Skeletal muscle cell (primary cell): ENCODE measurements at places on chromosomes 16 and 17.

GRCh38 chr17:41530062-41531048 is 2.2 kb upstream of the KRT19 start:
- peak; percentile 31 for DNase-seq

DNA sequence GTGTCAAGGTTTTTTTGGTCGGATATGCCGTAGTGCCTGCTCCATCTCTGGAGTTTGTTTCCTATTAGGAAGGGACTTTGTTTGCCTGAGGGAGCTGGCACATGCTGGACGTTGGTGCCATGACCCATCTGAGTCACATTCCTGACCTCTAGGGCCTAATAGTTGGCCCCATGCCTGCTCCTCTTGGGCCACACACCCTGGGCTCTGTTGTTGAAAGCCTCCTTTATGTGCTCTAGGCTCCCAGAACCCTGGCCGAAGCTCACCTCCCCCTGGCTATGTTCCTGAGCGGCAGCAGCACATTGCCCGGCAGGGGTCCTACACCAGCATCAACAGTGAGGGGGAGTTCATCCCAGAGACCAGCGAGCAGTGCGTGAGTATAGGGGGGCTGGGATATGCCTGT is 18.4 kb downstream of the LIMD2 start:
- DNase-seq: no peak

- no peak for DNase-seq
Measured at GRCh38 chr17:58593123-58593522, 78.7 kb upstream of the MTMR4 start.

DNA sequence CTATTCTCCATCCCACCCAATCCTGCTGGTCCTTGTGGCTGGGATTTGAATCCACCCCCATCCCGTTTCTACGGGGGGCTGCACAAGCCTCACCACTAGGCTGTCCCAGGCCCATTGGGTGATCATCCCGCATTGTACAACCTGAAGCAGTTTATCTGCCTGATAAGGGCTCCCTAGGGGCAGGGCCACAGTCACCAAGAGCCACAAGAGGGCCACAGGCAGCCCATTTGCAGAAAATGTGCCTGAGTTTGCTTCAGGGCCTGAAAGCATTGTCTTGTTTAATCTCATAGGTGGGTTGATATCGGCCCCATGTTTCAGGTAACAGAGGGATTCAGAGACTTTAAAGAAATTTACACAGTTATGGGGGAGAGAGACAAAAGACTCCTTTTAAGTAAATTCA is 245.0 kb downstream of the CPPED1 start:
- DNase-seq: no peak

DNA sequence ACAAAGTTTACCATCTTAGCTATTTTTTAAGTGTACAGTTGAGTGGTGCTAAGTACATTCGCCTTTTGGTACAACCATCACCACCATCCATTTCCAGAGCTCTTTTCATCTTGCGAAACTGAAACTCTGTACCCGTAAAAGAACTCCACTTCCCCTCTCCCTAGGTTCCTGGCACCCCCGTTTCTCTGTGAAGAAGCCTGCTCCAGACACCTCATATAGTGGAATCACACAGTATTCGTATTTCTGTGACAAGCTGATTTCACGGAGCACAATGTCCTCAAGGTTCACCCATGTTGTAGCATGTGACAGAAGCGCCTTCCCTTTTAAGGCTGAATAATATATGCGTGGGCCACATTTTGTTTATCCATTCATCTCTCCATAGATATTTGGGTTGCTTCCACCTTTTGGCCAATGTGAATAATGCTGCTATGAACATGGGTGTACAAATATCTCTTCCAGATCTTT is 54.2 kb upstream of the MAP3K14 start:
- DNase-seq: no peak

GRCh38 chr17:16506188-16506587 is 14.2 kb upstream of the LRRC75A start:
- DNase-seq: no peak

DNA sequence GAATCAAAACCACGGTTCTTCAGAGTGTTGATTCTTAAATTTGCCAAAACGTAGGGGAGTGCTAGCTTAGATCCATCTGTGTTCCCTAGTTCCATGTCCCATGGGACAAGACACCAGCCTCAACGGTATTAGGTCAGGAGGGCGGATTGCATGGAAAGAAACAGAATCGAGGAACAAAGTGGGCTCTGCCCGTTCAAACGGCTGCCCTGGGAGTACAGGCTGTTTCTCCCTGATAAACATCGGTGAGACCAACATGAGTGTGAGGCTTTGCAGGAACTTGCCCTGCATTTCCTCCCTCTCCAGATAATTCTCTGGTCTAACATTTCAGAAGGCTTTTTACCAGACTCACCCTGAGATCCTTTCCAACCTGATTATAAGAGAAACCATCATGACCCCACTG is 82.2 kb downstream of the MRM3 start:
- DNase-seq: no peak

- peak; percentile 60 for DNase-seq
Measured at GRCh38 chr17:36611345-36612072, 10.1 kb downstream of the MRM1 start.

- no peak for DNase-seq
Measured at GRCh38 chr17:73719588-73720071, 75.4 kb upstream of the SDK2 start.

DNA sequence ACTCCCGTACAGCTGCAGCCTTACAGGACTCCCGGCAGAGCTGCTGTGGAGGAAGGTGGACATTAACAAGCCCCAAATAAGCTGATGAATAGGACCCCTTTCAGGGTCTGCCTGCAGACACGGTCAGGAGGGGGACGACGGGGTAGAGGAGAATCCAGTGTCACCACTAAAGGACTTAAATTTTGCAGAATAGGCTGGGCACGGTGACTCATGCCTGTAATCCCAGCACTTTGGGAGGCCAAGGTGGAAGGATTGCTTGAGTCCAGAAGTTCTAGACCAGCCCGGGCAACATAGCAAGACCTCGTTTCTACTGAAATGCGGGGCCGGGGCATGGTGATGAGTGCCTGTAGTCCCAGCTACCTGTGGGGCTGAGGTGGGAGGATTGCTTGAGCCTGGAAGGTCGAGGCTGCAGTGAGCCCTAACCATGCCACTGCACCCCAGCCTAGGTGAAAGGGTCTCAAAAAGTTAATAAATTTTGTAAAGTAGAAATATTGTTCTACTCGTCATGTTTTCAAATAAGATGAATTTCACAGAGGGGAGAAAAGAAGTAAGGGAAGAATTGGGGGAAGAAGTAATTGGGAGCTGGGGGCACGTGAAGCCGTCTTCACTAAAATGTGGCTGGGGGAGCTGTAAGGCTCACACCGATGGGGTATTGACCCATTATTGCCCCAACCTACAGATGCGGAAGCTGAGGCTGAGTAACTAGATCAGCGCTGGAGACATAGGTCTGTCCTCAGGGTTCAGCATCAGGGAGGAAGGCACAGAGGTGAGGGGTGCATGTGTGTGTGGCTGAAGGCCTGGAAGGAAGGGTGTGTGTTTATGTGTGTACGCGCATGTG is 4.7 kb downstream of the LITAFD start:
- no peak for DNase-seq

- no peak for DNase-seq
Measured at GRCh38 chr17:10058921-10059683, 139.3 kb downstream of the GAS7 start.

- no peak for DNase-seq
Measured at GRCh38 chr17:81310949-81311550, 15.9 kb upstream of the SLC38A10 start.

GRCh38 chr17:4508207-4508606 is 9.5 kb downstream of the SPNS2 start:
- DNase-seq: no peak

GRCh38 chr16:11615748-11616447 is 29.2 kb upstream of the LITAF start:
- no peak for DNase-seq

DNA sequence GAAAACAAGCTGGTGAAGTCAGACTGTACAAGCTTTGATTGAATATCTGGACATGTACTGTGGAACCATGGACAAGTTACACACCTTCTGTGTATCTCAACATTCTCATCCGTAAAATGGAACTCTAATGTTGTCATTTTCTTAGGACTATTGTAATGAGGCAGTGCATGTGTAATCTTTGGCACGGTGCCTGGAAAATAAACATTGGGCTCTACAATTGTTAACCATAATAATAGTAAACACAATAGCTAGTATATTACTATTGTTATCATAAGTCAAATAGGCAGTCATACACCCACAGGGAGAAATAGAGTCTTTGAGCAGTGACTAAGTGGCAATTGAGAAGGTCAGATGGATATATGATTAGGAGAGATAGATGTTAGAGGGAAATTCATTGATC is 39.8 kb upstream of the ANKFN1 start:
- DNase-seq: no peak

GRCh38 chr17:48056246-48056745 is 8.1 kb downstream of the NFE2L1 start:
- no peak for DNase-seq
